Activated effector memory CD4-positive, alpha-beta T cell treated with anti-CD3 and anti-CD28 coated beads, Interleukin-2, amount 50 U/mL, for 16 hours (primary cell): ENCODE measurements at places on chromosomes 13 and 19.

- DNase-seq = no peak
Measured at GRCh38 chr13:99471221-99472121, 29.8 kb upstream of the TM9SF2 start.

GRCh38 chr13:74904556-74904955, 577.4 kb downstream of the TBC1D4 start:
- DNase-seq = no peak

DNA sequence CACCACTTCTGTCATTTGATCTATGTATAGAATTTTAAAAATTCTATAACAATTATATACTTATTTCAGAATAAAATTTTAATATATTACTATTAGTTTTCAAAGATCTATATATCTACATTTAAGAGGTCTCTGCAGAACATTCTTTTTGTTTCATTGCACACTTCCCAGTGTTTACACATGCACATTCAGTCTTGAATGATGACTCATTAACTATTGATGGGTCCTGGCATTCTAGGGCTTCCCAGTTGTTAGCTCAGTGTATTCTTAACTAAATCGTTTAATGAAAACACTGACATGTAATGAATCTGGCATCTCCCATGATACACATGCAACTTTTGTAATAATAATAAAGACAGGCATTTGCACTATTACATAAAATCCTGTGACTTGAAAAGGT, 324.6 kb downstream of the KLF12 start:
- no peak for DNase-seq

DNA sequence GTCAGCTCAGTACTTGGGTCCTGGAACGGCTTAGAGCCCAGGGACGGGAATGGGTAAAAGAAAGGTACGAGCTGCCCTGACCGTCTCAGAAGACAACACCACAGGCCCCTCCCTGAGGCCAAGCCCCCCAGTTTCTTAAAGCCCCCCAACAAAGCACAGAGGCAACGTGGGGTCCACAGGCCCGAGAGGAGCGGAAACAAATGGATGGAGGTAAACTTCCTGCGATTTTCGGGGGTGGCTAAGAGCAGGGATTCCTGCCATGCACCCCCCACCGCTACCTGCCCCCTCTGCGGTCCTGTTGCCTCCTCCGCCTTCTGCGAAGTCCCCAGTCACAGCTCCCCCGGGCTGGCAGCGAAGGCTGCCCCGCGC, 48.2 kb downstream of the PTPRS start:
- DNase-seq = no peak

- no peak for DNase-seq
Measured at GRCh38 chr13:39773833-39774232, 118.4 kb downstream of the COG6 start.

- no peak for DNase-seq
Measured at GRCh38 chr19:18776736-18777135, 14.4 kb downstream of the COMP start.

DNA sequence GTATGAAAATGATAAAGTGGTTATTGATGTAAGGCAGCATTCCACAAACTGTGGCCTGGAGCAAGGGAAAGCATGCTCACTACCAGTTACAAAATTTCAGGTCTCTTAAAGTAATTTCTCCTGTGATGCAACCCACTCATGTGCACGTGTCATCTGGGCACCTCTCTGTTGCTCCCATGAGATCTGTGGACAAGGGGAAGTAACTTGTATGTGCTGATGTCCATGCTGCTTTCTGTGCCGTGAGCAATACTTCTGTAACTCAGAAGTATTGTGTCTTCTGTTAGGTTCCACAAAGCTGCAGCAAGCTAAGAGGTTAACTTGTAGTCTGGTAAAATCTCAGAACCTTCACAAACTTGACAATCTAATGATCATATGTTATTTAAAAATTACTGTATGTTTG, 930.0 kb upstream of the SLITRK6 start:
- DNase-seq = no peak

GRCh38 chr19:33499248-33499647, 22.3 kb downstream of the PEPD start:
- DNase-seq = no peak

- no peak for DNase-seq
Measured at GRCh38 chr19:41029524-41030432, 38.7 kb downstream of the CYP2B6 start.

- DNase-seq = no peak
Measured at GRCh38 chr13:50548586-50548985, 294.9 kb downstream of the DLEU7 start.

- DNase-seq = peak; percentile 77
Measured at GRCh38 chr19:49689133-49690078, at the start of gene ADM5. ADM5 (plus strand) TSS chr19:49689594; CDS start chr19:49689838, 244 bp downstream.

- no peak for DNase-seq
Measured at GRCh38 chr13:114035583-114036531, 62.0 kb upstream of the C13orf46 start.

DNA sequence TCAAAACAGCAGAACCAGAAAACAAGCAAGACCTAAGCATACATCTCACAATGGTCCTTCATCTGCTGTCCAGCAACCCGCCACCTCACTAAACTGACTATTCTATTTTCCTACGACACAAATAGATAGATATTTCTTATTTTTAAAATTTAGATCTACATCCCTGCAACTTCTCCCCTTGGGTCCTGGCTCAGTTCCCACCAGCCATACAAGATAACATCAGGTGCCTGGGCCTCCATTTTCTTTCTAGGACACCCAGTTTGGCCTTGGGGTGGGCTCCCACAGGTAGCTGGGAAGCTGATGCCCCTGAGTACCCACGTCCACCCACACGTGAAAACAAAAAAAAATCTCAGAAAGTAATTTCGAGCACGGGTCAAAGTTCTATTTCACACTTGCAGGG, 47.6 kb downstream of the TGDS start:
- DNase-seq = no peak

DNA sequence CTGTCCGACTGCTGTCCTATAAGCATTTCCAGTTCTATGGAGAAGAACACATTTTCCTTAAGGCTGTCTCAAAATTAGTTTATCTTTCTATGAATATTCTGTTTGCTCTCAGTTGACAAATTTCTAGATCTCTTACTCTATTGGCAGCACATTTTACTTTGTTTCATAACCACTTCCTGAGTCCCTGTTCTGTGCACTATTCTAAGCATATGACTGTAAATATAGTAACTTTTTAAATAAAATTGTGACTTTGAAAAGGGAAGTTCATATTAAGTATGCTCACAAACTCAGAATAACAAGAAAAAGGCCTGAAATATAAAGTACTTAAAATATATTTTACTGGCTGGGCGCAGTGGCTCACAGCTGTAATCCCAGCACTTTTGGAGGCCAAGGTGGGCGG, 56.5 kb upstream of the HTR2A start:
- no peak for DNase-seq

DNA sequence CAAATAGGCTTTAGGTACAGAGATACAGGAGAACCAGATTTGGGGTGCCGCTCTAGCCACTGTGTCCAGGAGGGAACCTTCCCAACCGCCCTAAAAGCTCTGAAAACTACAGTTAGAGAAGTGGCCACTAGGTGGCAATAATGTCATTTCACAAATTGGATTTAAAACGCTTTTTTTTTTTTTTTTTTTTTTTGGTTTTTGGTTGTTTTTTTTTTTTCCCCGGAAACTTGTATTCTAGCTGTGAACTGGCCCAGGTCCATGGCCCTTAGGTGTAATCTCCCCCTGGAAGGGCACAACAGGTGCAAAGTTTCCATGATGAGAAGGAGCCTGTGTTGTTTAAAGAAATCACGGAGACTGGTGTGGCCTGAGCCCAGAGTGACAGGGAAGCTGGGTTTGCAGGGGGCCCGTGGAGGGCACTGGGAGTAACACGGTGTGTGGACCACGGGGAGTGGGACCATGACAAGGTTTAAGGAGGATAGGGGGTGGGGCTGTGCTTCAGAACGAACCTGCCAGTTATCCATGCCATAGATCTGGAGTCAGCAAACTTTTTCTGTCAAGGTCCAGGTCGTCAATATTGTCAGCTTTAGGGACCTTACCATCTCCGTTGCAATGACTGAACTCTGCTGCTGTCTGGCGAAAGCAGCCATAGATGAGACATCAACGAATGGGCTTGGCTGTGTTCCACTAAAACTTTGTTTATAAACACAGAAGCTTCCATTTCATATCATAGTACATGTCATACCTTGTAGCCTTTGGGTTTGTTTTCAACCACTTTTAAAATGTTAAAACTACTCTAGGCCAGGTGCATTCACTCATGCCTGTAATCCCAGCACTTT, 10.1 kb downstream of the OR1I1 start:
- no peak for DNase-seq

DNA sequence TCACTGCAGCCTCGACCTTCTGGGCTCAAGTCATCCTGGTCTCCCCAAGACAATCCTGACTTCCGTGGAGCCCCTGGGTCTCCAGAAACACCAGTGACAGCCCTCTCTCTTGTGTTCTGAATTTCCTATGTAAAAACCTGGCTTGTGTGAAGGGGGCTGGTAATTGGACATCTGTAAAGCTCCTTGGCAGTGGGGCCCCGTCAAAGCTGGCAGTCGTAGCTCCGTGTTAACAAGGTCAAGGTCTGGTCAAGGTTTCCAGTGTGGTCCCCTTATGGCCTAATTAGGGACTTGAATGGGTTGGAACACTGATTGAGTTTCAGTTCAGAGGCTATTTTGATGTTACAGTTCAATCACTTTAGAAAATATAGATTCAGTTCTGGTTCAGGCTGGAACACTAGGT, 32.8 kb upstream of the NDUFS7 start:
- no peak for DNase-seq

DNA sequence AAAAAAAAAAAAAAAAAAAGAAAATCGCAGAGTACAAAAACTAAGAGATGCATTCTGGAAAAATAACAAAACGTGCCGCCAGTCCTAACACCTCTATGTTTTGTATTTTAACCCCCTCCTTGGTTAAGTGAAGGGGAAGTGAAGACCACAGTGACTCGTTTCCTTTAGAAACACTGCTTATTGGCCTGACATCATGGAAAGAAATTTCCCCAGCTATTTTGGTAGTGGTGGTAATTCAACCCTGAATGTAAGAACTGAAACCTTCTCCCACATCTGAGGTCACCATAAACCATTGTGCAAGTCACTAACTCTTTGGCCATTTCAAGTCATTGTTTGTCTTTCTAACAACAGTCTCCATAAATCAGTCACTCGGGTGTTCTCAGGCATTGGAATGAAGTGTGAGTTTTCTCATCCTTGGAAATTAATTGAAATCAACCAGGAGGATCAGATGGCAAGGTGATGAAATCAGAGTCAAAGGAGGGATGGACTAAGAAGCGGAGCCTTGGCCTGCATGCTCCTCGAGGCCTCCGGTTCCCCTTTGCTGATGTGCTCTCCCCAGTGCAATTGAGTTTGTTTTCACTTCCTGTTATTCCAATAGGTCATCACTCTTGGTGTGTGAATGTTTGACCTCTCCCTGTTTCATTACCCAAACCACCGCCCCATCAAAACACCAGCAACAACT, 443.9 kb downstream of the FGF9 start:
- DNase-seq = no peak

DNA sequence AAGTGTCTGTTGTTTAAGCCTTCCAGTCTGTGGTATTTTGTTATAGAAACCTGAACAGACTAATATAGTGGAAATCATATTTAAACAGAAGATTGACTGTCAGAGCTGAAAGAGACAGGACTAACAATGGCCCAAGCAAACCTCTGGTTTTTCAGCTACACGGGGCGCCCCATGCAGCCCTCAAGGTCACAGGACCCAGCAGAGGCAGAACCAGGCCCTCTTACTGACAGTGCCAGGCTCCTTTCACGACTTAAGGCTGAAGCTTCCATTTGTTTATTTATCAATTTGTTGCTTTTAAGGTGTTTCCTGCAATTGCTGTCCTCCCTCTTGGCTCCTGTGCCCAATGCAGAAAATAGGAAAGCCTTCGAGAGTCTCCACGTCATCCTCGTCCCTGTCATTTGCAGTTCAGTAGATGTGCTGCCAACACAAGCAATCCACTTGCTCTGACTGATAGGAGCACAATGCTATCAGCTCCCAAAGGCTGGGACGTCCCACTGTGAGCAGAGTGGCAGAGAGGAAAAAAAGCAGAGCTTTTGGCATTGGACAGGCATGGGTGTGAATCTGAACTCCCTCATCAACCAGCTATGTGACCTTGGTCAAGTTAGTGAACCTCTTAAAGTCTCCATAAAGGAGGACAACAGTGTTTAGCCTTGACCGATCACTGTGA, 10.5 kb upstream of the SLC7A1 start:
- no peak for DNase-seq

DNA sequence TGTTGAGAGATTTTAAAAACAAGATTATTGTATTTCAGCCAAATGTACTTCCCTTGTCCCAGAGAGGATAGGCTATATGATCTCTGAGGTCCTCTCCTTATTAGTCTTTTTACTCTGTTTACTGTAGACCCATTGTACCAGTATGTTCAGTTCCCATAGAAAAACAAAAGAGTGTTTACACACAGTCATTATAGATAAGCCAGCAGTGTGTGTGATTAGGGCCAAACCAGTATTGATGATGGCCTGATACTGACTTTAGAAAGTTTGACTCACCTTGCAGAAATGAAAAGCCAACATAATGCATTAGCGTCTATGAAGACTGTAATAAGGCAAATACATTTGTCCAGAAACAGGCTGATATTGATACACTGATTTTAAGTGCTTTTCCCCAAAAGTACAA, 6.2 kb downstream of the MTUS2 start:
- DNase-seq = no peak

GRCh38 chr13:79895416-79895815, 414.5 kb downstream of the NDFIP2 start:
- no peak for DNase-seq

- DNase-seq = no peak
Measured at GRCh38 chr19:51586799-51587198, 15.7 kb downstream of the ZNF175 start.

DNA sequence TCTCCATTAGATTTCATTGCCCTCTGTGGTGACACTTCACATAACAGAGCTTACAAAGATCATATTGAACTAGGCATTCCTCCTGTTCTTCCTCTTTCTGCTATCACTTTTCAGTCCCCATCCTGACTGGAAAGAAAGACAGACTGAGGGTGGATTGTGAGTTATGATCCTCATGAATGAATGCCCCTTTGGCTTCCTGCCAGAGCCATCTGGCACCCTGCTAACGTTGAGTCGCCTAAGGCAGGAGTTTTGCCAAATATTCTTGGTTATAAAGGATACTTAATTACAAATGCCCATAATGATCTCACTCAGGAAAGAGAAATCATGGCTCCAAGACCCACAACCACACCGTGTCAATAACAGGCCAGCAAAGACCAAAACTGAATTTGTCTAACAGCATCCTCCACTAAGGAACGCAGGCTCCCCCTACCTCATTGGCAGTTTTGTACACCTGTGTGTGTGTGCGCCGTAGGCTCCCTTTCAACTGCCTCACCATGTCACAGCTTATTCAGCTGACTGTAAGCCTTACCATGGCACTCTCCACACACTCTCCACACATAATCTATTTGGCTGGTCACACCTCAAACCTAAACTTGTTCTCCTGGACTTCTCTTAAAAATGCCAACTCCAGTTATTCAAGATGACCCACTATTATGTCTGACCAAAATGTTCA, 15.5 kb downstream of the ZNF211 start:
- no peak for DNase-seq
